ENCODE measurements at places on chromosomes 7 and 10. TPM values are rescaled to one million over a fixed set of nuclear protein-coding genes. Genes with fewer than 3 reads are reported as not detected.

The PTPRZ1 gene
- 3.2 TPM for polyA plus RNA-seq

GRCh38 chr7:110766864-110767263 lies 324.1 kb upstream of the LRRN3 start:
- DNase-seq, result no peak

The CASP7 gene
- polyA plus RNA-seq, result 22.0 TPM

The CPA2 gene
- polyA plus RNA-seq, result 4.5 TPM

- no peak for DNase-seq
Measured at GRCh38 chr7:33418251-33418701, 288.9 kb downstream of the BBS9 start.

DNA sequence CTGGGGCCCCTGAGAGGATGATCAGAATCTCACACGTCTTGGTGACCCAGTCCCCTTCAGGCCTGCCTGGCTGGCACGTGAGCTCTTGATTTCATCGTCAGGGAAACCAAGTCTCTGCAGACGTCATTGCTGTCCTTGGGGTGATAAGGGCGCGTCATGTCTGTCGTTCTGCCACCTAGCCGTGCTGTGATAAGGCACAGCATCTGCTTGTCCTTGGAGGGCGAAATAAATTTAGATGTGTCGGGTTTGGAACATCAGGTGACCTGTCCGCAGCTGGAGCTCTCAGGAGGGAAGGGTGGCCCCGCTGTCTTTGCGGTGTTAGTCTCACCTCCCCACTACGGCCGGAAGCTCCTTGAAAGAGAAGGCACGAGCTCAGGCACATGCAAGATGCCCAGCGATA lies 129.2 kb downstream of the GRK5 start:
- DNase-seq, result no peak

DNA sequence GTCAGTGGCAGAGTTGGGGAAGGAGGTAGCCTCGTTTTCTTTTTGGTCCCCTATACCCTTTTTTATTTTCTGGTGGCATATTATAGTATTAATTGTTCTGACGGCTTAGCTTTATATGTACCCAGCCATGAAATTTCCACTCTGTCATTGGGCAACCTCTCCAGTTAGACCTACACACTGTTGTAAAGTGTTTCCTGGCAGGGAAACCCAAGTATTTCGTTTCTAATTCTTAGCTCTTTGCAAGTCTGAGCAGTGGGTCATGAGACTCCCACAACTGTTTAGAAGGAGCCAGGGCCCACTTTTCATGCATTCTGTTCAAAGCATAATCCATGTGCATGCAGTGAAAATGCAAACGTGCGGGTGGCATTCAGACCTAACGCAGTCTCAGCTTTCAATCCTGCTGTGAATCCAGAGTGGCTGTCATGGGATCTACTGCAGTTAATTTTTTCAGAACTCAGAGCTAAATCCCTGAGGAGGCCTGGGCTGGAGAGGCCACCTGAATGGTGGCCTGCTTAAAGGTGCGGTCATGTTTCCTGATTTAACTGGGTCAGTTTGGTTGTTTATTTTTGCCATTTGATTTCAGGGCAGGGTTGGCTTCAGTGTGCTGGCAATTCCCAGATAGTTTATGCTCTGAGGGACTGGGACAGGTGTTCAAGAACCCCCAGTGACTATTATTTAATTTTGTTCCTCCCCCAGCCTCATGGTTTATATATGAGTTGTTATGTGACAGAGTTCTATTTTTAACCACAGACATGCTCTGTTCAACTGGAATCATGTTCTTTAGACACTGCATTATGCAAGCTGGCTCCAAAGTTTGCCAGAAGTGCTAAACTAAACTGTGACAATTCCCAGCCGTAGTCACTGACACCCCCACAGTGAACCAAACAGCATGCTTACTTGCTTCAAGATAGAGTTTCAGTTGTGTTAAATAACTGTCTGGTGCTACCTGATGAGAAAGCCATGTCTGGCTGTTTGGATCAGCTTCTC lies 27.4 kb upstream of the SYPL1 start:
- DNase-seq, result peak; percentile 88

- no peak for DNase-seq
Measured at GRCh38 chr7:1943933-1944618, 274.0 kb downstream of the ELFN1 start.

The CTAGE4 gene
- polyA plus RNA-seq, result 0.49 TPM

Data from muscle of leg (tissue), 16 donors.